ENCODE measurements at places on chromosomes 12 and 14. TPM values are rescaled to one million over a fixed set of nuclear protein-coding genes. Genes with fewer than 3 reads are reported as not detected.

The ZNF26 gene
- total RNA-seq: 7.0 TPM

The VDR gene
- 9.8 TPM for total RNA-seq

- no peak for DNase-seq
Measured at GRCh38 chr14:77623201-77623600, 6.8 kb upstream of the SPTLC2 start.

The B3GNT4 gene
- total RNA-seq: not detected

- no peak for DNase-seq
Measured at GRCh38 chr14:95315579-95315978, 4.1 kb downstream of the CLMN start.
